ENCODE measurements at places on chromosomes 16 and 17.
A peak's percentile ranks its signal among the peaks of the same experiment; 100 is the strongest.

DNA sequence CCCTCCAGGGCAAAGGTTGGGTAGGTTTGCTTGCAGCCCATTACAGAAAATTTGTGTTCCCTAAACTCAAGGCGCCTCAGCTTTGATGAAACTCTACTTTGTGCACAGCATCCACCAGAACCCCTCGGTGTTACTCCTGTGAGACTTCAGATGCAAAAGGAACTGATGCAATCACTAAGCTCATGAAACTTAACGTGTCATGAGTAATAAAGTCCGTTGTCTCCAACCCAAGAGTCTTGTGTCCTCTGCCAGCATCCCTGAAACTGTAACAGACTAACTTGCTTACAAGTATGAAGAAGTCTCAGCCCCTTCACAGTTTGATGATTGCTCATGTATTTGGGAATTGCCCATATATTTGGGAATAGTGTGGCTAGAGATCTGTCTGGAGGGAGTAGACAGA lies 74.8 kb upstream of the MARCHF10 start:
- no peaks in the 10 kb centered on the region for H3K36me3 ChIP-seq
- DNase-seq = no peak
- H3K27me3 ChIP-seq = peaks cover 5% of the 10 kb centered on the region
- no peaks in the 10 kb centered on the region for H3K4me1 ChIP-seq
- no peak overlapping the region for H3K27ac ChIP-seq

DNA sequence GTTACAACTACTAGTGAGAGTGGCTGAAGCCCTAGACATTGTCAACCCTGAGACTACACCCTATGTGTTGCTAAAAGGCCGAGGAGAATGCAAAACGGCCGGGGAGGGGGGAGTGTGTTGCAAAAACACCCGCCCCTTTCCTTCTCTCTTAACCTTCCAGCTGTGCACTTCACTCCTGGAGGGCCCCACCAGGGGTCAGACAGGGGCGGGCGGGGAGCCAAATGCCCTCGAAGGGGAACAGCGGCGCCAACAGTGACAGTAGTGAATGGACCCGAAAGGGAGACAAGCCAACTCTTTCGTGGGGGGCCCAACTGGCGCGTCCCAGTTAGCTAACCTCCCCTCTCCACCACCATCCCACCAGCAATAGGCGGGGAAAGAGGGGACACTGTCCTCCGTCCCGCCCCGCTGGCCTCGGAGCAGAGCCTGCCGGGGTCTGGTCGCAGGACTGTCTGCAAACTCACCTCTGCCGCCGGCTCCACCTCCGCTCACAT lies 352 bp downstream of the MARF1 start:
- peaks cover 52% of the 10 kb centered on the region for H3K4me1 ChIP-seq
- peak overlapping the region; percentile 98 for H3K4me3 ChIP-seq
- no peaks in the 10 kb centered on the region for H3K27me3 ChIP-seq
- H3K36me3 ChIP-seq = peaks cover 10% of the 10 kb centered on the region
- H3K27ac ChIP-seq = peak overlapping the region; percentile 99
- DNase-seq = peak; percentile 84

DNA sequence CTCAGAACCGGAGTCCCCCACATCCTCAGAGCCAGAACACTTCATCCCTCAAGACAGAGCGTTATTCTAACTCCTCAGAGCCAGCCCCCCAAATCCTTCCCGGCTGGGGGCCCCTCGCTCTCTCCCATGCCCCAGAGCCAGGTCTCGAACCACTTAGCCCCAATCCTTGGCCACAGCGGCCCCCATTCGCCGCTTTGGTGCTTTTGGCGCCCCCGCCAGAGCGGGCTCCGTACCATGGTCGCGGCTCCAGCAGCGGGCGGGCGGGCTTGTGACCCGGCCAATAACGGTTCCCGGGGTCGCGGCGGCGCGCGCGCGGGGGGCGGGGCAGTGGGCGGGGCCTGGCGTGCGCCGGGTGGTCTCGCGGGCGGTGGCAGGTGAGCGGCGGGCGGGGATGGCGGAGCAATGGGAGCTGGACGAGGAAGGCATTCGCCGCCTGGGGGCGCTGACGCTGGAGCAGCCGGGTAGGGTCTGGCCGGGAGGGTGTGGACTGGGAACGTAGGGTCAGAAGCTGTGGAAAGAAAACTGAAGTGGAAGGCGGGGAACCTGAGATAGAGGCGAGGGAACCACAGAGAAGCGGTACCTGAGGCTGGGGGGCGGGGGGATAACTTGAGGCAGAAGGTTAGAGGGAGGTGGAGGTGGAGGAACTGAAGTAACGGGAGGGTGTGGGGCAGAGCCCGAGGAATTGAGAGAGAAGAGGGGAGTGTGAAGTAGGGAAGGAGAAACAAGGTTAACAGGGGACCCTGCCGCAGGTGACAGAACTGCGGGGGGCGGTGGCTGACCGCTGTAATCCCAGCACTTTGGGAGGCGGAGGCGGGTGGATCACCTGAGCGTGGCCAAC lies at the start of the genes KCTD19 and LRRC36:
TSS of gene KCTD19 (minus strand) at position 270 of the 838 bp plus-strand sequence. CDS start at position 236, 34 bp downstream.
TSS of gene LRRC36 (plus strand) at position 344 of the 838 bp plus-strand sequence. CDS start at position 392, 48 bp downstream.
- H3K27ac ChIP-seq = no peak within 1 kb of the TSS
- H3K36me3 ChIP-seq = no peaks in the 10 kb centered on the region
- H3K27me3 ChIP-seq = peaks cover 19% of the 10 kb centered on the region
- no peak within 1 kb of the TSS for H3K4me3 ChIP-seq
- peaks cover 8% of the 10 kb centered on the region for H3K4me1 ChIP-seq
- DNase-seq = no peak

- H3K27ac ChIP-seq = no peak overlapping the region
- DNase-seq = no peak
- no peak overlapping the region for H3K4me3 ChIP-seq
- H3K36me3 ChIP-seq = no peaks in the 10 kb centered on the region
- H3K4me1 ChIP-seq = no peaks in the 10 kb centered on the region
- H3K27me3 ChIP-seq = no peaks in the 10 kb centered on the region
Observed at GRCh38 chr17:11557727-11558452, 40.4 kb upstream of the DNAH9 start.

- H3K27me3 ChIP-seq = no peaks in the 10 kb centered on the region
- H3K27ac ChIP-seq = no peak overlapping the region
- DNase-seq = peak; percentile 1
- peak overlapping the region; percentile 19 for H3K4me3 ChIP-seq
- H3K4me1 ChIP-seq = peaks cover 5% of the 10 kb centered on the region
- H3K36me3 ChIP-seq = no peaks in the 10 kb centered on the region
Observed at GRCh38 chr16:80027007-80027965, 426.7 kb upstream of the MAF start.

GRCh38 chr17:47615766-47616424 lies 33.8 kb upstream of the KPNB1 start:
- no peak overlapping the region for H3K27ac ChIP-seq
- H3K4me1 ChIP-seq = no peaks in the 10 kb centered on the region
- peaks cover 57% of the 10 kb centered on the region for H3K36me3 ChIP-seq
- H3K27me3 ChIP-seq = no peaks in the 10 kb centered on the region
- no peak for DNase-seq
- no peak overlapping the region for H3K4me3 ChIP-seq

DNA sequence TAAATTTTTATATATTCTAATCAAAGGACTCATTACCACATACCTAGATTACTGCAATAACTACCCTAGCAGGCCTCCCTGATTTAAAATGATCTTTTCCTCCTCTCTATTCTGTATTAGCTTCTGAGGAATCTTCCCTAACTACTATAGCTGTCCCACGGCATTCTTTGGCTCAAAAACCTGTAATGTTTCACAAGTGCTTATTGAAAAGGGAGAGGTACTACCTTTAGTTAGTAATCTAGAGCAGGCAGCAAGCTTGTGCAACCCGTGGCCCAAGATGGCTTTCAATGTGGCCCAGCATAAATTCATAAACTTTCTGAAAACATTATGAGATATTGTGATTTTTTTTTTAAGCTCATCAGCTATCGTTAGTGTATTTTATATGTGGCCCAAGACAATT lies 71.0 kb upstream of the CORO6 start:
- H3K27me3 ChIP-seq = no peaks in the 10 kb centered on the region
- H3K27ac ChIP-seq = peak overlapping the region; percentile 5
- H3K4me3 ChIP-seq = no peak overlapping the region
- peaks cover 56% of the 10 kb centered on the region for H3K36me3 ChIP-seq
- no peak for DNase-seq
- H3K4me1 ChIP-seq = peaks cover 10% of the 10 kb centered on the region

GRCh38 chr17:66807182-66807581 lies 27.7 kb upstream of the CACNG5 start:
- H3K4me3 ChIP-seq = no peak overlapping the region
- no peaks in the 10 kb centered on the region for H3K27me3 ChIP-seq
- no peak for DNase-seq
- H3K36me3 ChIP-seq = peaks cover 8% of the 10 kb centered on the region

DNA sequence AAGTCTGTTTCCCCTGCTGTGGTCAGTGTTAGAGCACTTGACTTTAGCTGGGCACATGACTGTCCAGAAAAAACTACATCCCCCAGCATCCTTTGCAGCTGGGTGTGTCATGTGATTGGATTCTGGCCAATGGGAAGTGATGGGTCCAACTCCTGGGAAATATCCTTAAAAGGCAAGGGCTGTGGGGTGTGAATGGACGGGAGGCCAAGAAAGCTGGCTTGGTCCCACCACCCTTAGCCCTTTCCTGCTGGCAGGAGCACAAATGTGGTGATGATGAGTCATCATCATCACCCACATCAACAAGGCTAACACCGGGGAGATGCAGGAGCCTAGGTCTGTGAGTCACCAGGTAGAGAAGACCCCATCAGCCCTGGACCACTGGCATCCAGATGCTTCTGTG lies 341.7 kb downstream of the C16orf95 start:
- no peaks in the 10 kb centered on the region for H3K27me3 ChIP-seq
- no peak overlapping the region for H3K4me3 ChIP-seq

GRCh38 chr17:7611635-7612293 lies 2.9 kb downstream of the FXR2 start:
- H3K4me3 ChIP-seq = peak overlapping the region; percentile 14
- no peaks in the 10 kb centered on the region for H3K27me3 ChIP-seq
- H3K4me1 ChIP-seq = peaks cover 29% of the 10 kb centered on the region
- DNase-seq = no peak

- no peaks in the 10 kb centered on the region for H3K4me1 ChIP-seq
- DNase-seq = no peak
- H3K27ac ChIP-seq = no peak overlapping the region
- H3K27me3 ChIP-seq = no peaks in the 10 kb centered on the region
- H3K36me3 ChIP-seq = no peaks in the 10 kb centered on the region
Observed at GRCh38 chr17:12911239-12911638, 106.6 kb downstream of the ELAC2 start.

GRCh38 chr17:41263212-41263611 lies 2.0 kb upstream of the KRTAP9-6 start:
- H3K4me1 ChIP-seq = no peaks in the 10 kb centered on the region
- H3K36me3 ChIP-seq = no peaks in the 10 kb centered on the region
- no peak overlapping the region for H3K27ac ChIP-seq
- H3K4me3 ChIP-seq = no peak overlapping the region
- H3K27me3 ChIP-seq = peaks cover 20% of the 10 kb centered on the region
- no peak for DNase-seq

DNA sequence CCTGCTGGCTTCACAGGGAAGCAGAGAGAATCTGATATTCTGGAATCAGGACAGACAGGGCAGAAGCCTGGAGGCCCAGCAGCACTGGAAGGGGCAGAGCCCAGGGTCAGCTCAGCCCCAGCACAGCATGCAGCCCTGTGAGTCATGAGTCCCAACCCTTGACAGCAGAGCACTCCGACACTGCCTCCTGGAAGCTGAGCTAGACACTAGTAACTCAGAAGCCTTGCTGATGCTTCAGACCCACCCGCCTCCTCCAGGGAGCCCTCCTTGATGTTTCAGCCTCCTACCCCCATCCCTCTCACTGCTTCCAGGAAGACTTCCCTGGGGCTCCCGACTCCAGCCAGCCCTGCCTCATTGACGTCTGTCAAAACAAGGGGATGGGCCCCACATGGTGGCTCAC lies 6.9 kb downstream of the CAMKK1 start:
- no peaks in the 10 kb centered on the region for H3K36me3 ChIP-seq
- H3K4me3 ChIP-seq = no peak overlapping the region
- peaks cover 21% of the 10 kb centered on the region for H3K4me1 ChIP-seq

- H3K4me3 ChIP-seq = no peak overlapping the region
- no peak for DNase-seq
- H3K4me1 ChIP-seq = peaks cover 30% of the 10 kb centered on the region
- H3K27ac ChIP-seq = no peak overlapping the region
Observed at GRCh38 chr17:46819906-46820351, 1.4 kb upstream of the WNT3 start.

GRCh38 chr16:50310308-50311133 lies 44.2 kb downstream of the ADCY7 start:
- H3K27ac ChIP-seq = no peak overlapping the region
- peaks cover 85% of the 10 kb centered on the region for H3K36me3 ChIP-seq
- no peak overlapping the region for H3K4me3 ChIP-seq
- no peaks in the 10 kb centered on the region for H3K27me3 ChIP-seq

- no peak for DNase-seq
- no peaks in the 10 kb centered on the region for H3K27me3 ChIP-seq
- no peaks in the 10 kb centered on the region for H3K4me1 ChIP-seq
- no peaks in the 10 kb centered on the region for H3K36me3 ChIP-seq
- no peak overlapping the region for H3K27ac ChIP-seq
Observed at GRCh38 chr16:77869997-77870813, 81.8 kb downstream of the VAT1L start.

GRCh38 chr17:82242977-82243647 lies 14.3 kb downstream of the SLC16A3 start:
- no peak overlapping the region for H3K27ac ChIP-seq
- no peaks in the 10 kb centered on the region for H3K27me3 ChIP-seq
- H3K36me3 ChIP-seq = peaks cover 56% of the 10 kb centered on the region
- H3K4me1 ChIP-seq = peaks cover 41% of the 10 kb centered on the region

DNA sequence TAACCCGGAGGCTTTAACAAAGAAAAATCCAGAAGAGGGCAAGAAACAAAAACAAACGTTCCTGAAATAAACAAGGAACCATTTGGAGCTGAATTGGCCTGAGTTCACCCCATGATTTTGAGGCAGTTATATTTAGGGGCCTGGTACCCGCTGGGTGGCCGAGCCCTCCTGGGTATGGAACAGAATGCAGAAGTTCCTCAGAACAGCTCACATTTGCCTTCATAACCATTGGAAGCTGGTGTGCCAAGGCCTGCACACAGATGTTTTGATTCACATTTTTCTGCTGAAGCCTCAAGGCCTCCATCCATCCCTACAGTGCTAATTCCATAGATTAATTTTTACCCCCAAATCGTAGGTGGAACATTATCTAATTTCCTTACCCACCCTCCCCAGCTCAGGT lies 3.3 kb upstream of the ZFHX3 start:
- peaks cover 18% of the 10 kb centered on the region for H3K27me3 ChIP-seq
- no peaks in the 10 kb centered on the region for H3K4me1 ChIP-seq
- no peak for DNase-seq

GRCh38 chr17:55237841-55238178 lies 26.9 kb upstream of the HLF start:
- peaks cover 24% of the 10 kb centered on the region for H3K4me1 ChIP-seq
- peak overlapping the region; percentile 76 for H3K4me3 ChIP-seq
- H3K27me3 ChIP-seq = peaks cover 1% of the 10 kb centered on the region
- H3K36me3 ChIP-seq = no peaks in the 10 kb centered on the region
- DNase-seq = no peak

DNA sequence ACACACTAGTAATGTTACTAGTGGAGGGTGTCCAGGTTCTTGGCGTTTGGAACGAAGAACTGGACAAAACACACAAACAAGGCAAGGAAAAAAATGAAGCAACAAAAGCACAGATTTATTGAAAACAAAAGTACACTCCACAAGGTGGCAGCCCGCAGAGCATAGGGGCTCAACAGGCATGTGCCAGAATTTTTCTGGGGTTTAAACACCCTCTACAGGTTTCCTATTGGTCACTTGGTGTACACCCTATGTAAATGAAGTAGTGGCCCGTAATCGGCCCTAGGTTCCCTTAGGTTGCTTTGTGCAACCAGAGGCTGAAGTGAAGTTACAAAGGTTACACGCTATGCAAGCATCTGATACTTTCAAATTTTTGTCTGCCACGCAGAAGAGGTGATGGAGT lies 8.1 kb downstream of the OR2C1 start:
- no peaks in the 10 kb centered on the region for H3K36me3 ChIP-seq
- peaks cover 14% of the 10 kb centered on the region for H3K27me3 ChIP-seq
- no peak for DNase-seq

GRCh38 chr17:48542114-48542656 lies 2.7 kb downstream of the HOXB2 start:
- H3K4me3 ChIP-seq = peak overlapping the region; percentile 86
- peaks cover 3% of the 10 kb centered on the region for H3K27me3 ChIP-seq
- peak overlapping the region; percentile 86 for H3K27ac ChIP-seq
- H3K4me1 ChIP-seq = peaks cover 44% of the 10 kb centered on the region
- DNase-seq = peak; percentile 28

All from CD4-positive, CD25-positive, alpha-beta regulatory T cell (primary cell).